ENCODE measurements at places on chromosomes 5 and 9.

DNA sequence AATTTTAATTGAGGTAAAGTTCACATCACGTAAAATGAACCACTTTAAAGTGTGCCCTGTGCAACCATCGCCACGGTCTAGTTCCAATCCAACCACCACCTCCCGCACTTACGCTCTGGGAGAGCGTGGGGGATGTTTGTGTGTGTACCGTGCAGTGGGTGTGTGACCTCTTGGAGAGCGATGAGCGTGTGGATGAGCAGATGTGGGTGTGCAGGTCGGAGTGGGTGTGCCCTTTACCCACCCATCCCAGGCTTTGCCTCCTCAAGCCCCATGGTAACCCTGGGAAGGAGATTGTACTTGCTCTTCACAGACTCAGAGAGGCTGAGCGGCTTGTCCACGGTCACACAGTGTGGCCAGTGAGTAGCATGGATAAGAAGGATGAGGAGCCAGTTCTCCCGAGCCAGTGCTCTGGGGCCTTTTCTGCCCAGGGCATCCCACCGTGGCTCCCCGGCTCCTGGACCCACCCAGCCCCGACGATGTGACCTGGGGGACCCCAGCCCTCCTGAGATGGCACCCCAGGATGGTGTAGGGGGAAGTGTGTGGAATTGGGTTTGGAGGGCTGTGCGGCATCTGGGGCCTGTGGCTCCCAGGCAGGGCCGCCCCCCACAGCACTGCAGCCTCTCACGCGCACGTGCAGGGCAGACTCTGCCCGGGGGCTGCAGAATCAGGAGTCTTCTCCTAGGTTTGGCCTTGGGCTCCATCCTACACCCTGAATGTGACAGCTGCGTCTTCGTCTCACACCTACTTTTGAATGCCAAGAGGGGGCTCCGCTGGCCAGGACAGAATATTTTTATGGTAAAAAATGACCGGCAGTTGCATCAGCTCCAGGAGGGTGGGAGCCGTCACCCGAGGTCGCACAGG lies 13.6 kb downstream of the LHX3 start:
- no peak for DNase-seq

GRCh38 chr9:99127356-99128132 lies 22.6 kb downstream of the TGFBR1 start:
- no peak for DNase-seq

GRCh38 chr9:106102821-106103220 lies 408.5 kb downstream of the TMEM38B start:
- no peak for DNase-seq

DNA sequence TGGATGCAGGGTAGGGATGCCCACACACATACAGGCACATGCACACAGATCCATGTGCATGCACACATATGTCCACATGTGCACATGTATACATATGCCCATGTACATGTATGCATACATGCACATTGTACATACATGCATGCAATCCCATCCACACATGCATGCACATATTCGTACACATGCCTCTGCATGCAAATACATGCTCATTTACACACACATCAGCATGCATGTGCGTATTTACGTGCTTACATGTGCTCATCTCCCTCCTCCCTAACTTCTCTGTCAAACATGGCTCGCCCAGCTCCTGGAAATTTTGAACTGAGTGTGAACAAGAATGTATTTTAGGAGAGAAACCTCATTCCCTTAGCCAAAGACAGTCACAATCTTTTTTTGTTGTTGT lies 6.2 kb downstream of the KCNT1 start:
- no peak for DNase-seq

DNA sequence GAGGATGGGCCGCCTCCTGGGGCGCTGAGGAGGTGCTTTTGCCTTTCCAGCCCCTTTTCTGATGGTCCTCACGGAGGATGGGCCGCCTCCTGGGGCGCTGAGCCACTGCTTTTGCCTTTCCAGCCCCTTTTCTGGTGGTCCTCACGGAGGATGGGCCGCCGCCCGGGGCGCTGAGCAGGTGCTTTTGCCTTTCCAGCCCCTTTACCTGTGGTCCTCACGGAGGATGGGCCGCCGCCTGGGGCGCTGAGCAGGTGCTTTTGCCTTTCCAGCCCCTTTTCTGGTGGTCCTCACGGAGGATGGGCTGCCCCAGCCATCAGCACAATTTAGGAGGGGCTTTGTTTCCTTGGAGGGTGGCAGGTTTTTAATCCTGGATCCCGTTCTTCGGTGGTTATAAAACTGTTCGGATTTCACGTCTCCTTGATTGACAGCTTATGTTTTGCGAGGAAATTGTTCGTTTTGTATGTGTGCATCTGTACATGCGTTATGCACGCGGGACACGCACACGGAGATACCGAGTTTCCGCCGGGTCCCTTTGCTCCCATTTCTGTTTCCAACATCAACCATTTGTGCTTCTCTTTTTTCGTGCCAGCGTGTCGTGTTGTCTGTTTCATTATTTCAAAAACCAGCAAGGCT lies 34.7 kb upstream of the SLC9A3 start:
- DNase-seq, result no peak

All from activated T-cell treated with anti-CD3 and anti-CD28 coated beads for 24 hours (primary cell).